ENCODE measurements at places on chromosomes 1 and 21.

- DNase-seq, result no peak
Observed at GRCh38 chr1:205127646-205128045, 5.9 kb upstream of the RBBP5 start.

GRCh38 chr1:111471012-111471411 is 2.8 kb upstream of the C1orf162 start:
- no peak for DNase-seq

DNA sequence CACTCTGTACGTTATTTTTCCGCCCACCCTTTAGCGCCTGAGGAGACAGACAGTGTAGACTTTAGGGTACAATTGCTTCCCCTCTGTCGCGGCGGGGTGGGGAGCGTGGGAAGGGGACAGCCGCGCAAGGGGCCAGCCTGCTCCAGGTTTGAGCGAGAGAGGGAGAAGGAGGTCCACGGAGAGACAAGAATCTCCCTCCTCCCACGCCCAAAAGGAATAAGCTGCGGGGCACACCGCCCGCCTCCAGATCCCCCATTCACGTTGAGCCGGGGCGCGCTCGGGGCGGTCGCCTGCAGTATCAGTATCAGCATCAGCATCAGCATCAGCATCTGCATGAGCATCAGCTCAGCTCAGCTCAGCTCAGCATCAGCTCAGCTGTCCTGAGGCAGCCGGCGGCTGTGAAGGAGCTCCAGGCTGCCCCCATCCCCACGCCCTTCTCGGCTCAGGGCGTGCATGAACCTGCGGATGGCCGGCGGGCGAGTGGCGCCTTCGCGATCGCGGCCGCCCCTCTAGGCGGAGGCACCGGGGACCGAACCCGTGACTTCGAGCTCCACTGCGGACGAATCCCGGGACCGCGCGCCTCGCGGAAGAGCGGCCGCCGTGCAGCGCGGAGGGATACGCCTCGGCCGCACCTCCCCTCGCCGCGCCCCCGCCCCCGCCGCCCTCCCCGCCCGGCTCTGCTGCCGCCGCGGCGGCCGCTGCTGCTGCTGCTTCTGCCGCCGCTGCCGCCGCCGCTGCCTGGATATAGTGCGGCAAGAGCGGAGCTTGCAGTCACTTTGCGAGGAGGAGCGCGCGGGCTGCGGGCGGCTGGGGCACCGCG is at the start of gene NCAM2:
Gene NCAM2, plus strand, starts transcription at position 774 of the 820 bp plus-strand sequence.
- no peak for DNase-seq

DNA sequence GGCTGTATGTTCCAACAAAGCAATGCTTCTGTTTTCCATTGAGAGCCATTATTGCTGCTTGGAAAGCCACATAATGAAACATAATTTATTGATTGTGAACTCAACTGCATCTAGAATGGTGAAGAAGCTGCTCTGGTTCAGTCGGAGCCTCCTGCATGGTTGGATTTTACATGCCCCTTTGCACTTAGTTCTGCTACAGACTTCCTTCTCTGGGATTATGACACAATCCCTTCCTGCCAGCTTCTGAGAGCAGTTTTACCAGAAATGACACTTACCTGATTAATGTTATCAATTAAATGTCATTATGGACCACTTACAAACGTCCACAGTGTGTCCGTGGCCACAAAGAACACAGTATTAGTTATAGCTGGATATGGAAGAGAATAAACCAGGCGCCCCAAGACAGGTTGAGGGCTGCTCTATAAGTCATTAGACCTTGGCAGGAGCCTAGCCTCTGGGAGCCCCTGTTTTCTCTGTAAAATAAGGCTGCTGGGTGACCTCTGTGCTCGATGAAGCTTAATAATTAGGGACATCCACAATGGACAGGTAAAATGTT is 7.0 kb upstream of the CD58 start:
- DNase-seq, result no peak

GRCh38 chr1:160978510-160978927 is 23.9 kb upstream of the ITLN2 start:
- no peak for DNase-seq

- DNase-seq, result no peak
Observed at GRCh38 chr1:233019778-233020325, 69.4 kb downstream of the NTPCR start.
